ENCODE measurements at places on chromosomes 3 and 15.
A peak's percentile ranks its signal among the peaks of the same experiment; 100 is the strongest.

- DNase-seq, result no peak
These were observed 195.0 kb upstream of the EPHA3 start for GRCh38 chr3:88912294-88912877.

DNA sequence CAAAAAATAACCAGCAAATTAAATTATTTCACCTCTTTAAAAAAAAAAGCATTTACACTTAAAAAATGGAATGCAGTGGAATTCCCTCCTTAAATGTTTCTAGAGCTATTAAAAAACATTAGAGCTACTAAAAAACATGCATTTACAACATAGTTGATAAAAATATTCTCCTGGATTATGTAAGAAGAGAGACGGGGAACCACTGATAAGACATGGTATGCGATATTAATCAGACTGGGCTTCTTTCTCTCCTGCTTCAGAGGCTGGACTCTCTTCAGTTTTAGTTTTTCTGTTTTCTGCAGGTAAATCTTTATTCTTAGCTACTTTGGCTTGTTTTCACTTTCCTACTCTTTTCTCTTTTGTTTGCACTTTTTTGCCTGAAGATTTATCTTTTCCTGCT, 40.4 kb upstream of the WDR49 start:
- no peak for DNase-seq

- DNase-seq, result no peak
These were observed 47.7 kb downstream of the MYO5A start for GRCh38 chr15:52480990-52481389.

GRCh38 chr3:117473981-117474538, 764.5 kb downstream of the TUSC7 start:
- DNase-seq, result no peak

GRCh38 chr3:142003291-142003690, 126.8 kb downstream of the ATP1B3 start:
- DNase-seq, result no peak

DNA sequence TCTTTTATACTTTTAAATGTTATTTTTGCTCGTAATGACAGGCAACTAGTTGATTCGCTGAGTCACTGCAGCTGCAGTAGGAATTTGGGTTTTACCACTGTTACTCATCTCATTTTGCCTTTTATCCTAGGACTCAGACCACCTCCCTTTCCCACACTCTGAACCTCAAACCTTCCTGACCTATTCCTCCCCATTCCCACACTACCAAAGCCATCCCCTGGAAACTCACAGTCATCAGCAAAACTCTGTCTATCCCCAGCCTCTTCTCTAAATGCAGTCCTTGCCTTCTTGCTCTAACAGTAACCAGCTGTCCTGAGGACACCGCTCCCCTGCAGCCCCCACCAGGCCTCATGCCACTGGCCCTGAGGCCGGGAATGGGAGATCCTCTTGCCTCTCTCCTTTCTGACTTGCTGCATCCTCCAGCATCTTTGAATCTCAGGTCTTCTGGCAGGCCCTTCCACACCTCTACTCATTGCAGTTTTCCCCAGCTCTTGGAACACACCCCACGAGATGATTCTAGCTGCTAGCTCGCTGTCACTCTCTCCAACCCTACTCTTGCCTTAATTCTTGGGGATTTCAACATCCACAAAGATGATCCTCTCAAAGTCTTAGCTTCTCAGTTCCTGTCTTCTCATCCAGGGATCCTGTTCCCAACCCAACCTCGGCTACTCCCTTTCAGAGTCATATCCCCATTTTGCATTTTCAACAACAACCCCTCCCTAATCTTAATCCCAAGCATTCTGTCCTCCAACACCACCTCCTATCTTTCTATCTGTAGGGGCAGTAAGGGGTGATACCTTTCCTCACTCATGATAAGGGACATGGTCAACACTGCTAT, 55.9 kb upstream of the C3orf80 start:
- peak; percentile 22 for DNase-seq

DNA sequence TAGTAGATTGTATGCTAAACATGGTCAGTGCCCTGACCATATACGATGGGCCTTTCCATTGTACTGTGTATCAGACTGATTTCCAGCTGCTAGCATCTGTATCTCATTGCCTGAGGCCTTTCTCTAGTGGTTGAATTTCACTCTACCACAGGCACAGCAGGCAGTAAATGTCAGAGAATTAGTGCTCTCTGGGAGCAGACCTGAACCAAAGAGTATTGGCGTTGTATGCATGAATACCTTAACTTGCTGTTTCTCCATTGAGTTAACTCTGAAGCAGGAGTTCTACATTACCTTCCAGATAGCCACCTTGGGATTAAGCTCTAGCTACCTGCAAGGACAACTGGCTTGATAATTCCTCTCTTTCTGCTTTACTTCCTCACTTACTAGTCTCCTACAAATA, 439.2 kb upstream of the EPHA3 start:
- DNase-seq, result no peak

- no peak for DNase-seq
These were observed 215.0 kb downstream of the MECOM start for GRCh38 chr3:169448501-169448900.

- no peak for DNase-seq
These were observed 89.5 kb downstream of the DCLK3 start for GRCh38 chr3:36674816-36675215.

- DNase-seq, result no peak
These were observed 164.3 kb downstream of the LRRK1 start for GRCh38 chr15:101083336-101084045.

DNA sequence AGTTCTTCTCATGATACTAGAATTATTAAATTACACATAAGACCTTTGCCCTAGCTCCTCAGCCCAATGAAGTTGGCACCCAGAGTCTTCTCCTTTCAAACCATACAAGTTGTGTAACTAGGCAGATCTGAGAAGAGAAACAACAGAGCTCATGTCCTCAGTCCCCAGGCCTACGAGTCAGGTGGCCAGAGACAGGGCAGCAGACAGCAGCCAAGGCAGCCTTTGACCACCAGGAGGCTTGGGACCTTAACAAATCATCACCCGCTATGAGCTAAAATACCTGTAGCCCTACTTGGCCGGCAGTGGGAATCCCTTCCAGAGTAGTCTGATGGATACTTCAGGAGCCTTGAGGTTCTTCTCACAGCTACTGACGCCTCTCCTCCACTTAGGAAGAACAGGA, 18.3 kb downstream of the STIMATE start:
- DNase-seq, result no peak

- DNase-seq, result no peak
These were observed 19.4 kb downstream of the TMEM41A start for GRCh38 chr3:185479373-185479945.

GRCh38 chr3:109685084-109686079, 348.0 kb upstream of the DPPA4 start:
- DNase-seq, result no peak

DNA sequence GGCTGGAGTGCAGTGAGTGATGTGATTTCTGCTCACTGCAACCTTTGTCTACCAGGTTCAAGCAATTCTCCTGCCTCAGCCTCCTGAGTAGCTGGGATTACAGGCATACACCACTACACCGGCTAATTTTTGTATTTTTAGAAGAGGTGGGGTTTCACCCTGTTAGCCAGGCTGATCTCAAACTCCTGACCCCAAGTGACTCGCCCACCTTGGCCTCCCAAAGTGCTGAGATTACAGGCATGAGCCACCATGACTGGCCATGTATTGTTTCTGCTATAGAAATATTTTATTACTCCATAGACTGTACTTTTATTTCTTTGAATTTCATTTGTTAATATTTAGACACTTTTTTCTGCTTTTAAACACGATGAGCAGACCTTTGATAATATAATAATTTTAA, 60.4 kb downstream of the GTF2E1 start:
- no peak for DNase-seq

DNA sequence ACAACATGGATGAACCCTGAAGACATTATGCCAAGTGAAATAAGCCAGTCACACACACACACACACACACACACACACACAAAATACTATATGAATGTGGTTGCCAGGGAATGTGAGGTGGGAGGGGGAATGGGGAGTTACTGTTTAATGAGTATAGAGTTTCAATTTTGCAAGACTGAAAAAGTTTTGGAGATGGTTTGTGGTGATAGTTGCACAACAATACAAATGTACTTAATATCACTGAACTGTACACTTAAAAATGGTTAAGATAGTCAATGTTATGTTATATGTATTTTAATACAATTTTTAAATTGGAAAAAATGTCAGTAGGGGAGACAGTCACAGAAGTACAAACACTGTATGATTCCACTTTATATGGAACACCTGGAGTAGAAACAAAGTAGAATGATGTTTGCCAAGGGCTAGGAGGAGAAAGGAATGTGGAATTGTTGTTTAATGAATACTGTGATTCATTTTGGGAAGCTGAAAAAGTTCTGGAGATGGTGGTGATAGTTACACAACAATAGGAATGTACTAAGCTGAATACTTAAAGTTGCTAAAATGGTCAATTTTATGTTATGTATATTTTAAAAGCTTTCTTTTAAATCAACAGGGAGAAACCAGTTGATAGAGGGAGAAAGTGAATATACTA, 76.6 kb downstream of the RPL39L start:
- no peak for DNase-seq

DNA sequence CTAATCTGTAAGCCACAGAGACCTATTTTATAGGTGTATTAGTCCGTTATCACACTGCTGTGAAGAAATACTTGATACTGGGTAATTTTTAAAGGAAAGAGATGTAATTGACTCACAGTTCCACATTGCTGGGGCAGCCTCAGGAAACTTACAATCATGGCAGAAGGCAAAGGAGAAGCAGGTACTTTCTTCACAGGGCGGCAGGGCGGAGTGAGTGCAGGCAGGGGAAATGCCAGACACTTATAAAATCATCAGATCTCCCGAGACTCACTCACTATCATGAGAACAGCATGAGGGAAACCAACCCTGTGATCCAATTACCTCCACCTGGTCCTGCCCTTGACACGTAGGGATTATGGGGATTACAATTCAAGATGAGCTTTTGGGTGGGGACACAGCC, 108.7 kb downstream of the GALK2 start:
- DNase-seq, result no peak

- DNase-seq, result peak; percentile 83
These were observed at the start of gene ITGB5 for GRCh38 chr3:124887177-124887931. Gene ITGB5 (minus strand): TSS chr3:124887365. CDS start chr3:124887000, 365 bp downstream.

DNA sequence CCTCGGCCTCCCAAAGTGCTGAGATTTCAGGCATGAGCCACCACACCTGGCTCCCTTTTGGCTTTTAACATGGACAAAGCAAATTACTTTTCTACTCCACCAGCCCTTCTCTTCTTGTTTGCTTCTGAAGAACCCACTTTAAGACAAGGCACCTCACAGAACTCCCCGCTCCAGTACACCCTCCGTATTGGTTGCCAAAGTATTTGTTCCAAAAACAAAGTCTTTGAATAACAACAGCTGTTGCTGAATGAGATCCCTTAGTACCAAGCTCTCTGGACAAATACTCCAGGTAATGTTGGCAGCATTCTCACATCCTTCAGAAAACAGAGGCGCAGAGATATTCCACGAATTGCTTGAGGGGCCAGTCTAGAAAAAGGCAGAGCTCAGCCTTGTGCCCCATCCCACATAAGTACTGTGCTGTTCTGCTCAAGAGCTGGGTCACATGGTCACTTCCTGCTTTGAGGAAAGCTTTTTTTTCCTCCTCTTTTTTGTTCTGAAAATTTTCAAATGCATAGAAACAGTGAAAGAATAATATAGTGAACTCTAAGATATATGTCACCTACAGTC, 7.3 kb upstream of the CHCHD6 start:
- no peak for DNase-seq

GRCh38 chr3:10666621-10667020, 149.4 kb upstream of the SLC6A11 start:
- DNase-seq, result no peak

DNA sequence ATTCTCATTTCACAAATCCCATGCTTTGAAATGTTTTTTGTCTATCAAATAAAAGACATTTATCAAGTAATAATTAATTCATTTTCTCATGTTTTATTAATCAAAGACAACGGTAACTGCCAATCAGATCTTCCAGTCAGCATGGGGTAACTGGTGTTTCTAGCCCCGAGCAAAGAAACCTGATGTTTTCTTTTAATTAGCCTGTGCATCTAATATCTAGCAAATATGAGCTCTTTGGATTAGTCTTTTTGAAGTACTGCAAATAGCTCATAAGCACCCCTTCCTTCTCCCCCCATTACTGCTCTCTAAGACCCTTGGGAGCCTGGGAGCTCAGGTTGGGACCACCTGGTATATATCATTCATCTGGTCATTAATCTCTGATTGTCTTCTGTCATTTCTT, 43.1 kb upstream of the SRGAP3 start:
- no peak for DNase-seq

DNA sequence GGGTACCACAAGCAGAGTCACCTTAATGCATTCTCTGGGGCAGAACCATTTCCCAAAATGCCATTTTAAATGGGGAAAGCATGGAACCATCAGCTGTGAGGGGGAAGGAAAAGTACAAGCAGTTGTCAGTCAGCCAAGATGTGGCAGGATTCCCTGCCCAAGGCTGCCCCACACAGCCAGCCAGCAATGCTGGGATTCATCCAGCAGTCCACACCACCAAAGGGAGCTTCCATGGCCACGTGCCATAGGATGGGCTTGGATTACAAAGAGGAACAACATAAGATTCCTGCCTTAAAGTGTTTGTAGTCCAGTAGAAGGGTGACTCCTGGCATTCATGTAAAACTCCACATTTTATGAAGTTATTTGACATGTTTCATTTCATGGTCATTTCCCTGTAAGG, 233.3 kb downstream of the SHOX2 start:
- peak; percentile 58 for DNase-seq

DNA sequence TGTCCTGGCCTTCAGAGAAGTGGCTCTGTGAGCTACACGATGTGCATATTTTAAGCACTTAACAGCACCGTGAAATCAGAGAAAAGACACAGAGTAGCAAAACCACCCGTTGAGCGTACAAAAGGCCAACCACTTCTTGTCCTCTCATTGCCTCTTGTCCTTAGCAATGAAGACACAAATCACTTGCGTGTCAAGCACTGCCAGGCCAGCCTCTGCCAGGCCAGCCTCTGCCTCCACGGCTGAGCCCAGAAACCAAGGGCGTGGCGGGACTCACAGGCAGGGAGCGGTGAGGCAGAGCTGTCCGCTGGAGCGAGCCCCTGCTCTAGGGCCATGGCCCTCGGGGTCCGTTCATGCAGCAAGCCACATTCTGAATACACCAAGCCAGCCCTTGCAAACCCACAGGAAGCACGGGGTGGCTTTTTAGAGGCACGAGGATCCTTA, 4.0 kb downstream of the MUC4 start:
- peak; percentile 6 for DNase-seq

GRCh38 chr3:17118771-17119170, 234.0 kb downstream of the PLCL2 start:
- DNase-seq, result no peak

- DNase-seq, result peak; percentile 38
These were observed 25.4 kb upstream of the CDV3 start for GRCh38 chr3:133548090-133548489.

GRCh38 chr3:121330634-121331033, 215.2 kb downstream of the POLQ start:
- peak; percentile 29 for DNase-seq

DNA sequence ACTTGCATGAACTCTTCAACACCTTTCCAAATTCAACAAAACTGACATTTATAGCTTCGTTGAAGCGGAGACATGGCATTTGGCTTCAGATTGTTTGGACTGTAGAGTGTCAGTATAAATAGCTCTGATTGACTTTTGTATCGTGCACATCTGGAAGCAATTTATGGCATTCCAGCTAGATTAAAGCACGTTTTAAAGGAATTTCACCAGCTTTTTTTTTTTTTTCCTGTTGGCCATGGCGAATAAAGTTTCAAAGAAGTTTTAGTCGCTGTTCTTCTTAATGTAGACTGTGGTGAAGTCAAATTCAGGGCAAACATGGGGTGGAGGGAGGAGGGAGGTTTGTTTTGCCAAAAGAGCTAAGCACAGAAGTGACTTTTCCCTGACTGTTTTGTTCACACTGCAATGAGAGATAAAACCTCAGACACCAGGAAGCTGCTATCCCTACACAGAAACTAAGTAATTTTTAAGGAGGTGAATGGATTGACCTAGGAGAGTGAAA, 391.0 kb upstream of the RARB start:
- peak; percentile 72 for DNase-seq
